ENCODE measurements at places on chromosomes 13 and 19. TPM values are rescaled to one million over a fixed set of nuclear protein-coding genes. Genes with fewer than 3 reads are reported as not detected.

DNA sequence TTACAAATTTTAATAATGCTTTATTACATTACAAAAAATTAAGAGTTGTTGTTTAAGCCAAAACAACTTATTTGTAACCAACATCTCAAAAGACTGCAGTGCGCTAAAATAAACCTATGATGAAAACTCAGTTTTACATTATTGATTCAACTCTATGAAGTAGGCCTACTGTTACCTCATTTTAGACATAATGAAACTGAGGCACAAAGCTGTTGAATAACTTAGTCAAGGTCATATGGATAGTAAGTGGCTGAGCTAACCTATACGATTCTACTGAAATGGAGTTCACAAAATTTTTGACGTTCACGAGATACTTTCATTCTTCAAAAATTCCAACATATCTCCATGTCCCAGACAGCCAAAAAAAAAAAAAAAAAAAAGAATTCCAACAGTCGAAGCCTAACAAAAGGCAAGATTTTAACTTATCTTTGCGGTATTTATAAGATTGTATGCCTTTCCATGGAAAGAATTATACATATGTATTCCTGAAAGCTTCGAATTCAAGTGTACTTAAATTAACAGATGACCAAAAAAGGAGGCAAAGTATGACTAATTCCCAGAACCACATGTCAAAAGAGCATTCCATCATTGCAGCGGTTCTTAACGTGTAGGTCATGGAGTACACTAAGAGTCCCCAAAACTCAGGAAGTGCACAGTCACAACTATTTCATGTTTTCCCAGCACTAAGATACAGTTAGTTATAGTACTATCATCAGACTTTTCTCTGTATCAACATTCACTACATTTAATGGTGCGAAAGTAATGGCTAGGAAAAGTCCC is 69.4 kb downstream of the PSPC1 start:
- DNase-seq = peak; percentile 57

DNA sequence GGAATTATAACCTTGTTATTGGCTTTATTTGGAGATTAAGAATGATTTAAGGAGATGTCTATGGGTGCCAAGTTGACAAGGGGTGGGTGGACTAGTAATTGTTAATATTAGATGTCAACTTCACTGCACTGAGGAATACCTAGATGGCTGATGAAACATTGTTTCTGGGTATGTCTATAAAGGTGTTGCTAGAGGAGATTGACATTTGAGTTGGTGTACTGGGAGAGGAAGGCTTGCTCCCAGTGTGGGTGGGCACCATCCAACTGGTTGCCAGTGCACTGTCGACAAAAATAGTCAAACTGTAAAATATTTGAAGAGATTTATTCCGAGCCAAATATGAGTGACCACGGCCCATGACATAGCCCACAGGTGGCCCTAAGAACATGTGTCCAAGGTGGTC is 378.8 kb downstream of the NDFIP2 start:
- DNase-seq = no peak

DNA sequence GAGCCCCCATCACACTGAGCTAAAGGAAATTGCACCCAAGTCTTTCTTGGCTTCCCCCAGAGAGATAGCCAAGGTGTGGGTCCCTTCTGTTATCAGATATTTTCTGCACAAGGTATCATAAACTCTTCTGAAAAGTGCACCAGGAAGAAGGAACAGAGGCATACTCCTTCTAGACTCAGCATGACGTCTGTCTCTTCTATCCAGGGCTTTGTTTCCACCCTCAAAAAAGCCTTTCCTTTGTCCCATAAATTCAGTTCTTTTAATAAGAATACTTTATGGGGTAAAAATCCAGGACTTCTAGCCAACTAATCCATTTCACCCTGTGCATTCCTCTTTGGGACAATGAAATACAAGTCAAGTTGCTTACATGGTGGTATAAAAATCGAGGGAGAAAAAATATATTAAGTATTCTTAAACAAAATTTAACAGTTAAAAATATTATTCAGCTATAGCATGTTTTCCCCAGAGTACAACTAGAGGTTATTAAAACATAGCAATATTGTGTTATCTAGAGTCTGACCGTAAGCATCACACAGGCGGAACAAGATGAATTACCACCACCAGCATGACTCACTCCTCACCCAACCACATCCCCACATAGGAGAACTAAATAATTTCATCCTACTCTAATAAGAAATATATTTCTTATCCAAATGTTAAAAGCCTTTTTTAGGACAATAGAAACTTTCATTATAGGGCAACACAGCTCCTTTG is 79.9 kb upstream of the GPC6 start:
- peak; percentile 22 for DNase-seq

HSPB6 gene
- 0.13 TPM for total RNA-seq

STAP2 gene
- 132 TPM for total RNA-seq

C19orf33 gene
- total RNA-seq = 266 TPM
